ENCODE measurements at places on chromosomes 6 and 20.
A peak's percentile ranks its signal among the peaks of the same experiment; 100 is the strongest.

DNA sequence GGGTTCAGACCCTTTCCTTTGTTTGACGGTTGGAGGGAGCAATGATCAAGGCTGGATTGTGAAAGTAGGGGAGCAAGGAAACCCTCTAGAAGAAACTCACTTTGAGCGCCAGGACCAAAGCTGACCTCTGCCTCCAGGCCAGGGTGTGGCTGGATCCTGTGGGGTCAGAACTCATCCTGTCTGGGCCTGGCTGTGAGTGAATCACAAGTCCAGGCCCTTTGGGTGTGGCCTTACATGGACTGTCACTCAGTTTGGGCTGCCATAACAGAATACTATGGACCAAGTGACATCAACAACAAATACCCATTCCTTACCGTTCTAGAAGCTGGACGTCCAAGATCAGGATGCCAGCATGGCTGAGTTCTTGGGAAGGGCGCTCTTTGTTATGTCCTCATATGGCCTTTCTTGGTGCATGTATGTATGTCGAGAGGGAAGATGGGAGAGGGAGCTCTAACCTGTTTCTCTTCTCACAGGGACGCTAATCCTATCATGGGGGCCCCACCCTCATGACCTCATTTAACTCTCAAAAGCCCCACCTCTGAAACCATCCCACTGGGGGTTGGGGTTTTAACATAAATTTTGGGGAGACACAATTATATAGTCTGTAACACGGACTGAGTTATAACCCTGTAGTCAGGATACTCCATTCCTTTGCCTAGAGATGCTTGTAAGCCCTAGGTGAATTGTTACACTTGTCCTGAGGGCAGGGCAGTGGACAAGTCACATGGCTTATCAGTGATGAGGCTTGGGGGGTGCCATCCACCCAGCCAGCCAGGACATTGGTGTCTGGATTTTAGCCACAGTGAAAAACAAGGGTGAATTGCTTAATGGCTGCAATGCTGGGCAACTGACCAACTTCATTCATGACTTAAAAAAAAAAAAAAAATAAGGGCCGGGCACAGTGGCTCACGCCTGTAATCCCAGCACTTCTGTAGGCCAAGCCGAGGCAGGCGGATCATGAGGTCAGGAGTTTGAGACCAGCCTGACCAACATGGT, 80.0 kb downstream of the TRMT11 start:
- no peak for DNase-seq

GRCh38 chr20:57270204-57270984, 4.0 kb upstream of the BMP7 start:
- no peak for DNase-seq

DNA sequence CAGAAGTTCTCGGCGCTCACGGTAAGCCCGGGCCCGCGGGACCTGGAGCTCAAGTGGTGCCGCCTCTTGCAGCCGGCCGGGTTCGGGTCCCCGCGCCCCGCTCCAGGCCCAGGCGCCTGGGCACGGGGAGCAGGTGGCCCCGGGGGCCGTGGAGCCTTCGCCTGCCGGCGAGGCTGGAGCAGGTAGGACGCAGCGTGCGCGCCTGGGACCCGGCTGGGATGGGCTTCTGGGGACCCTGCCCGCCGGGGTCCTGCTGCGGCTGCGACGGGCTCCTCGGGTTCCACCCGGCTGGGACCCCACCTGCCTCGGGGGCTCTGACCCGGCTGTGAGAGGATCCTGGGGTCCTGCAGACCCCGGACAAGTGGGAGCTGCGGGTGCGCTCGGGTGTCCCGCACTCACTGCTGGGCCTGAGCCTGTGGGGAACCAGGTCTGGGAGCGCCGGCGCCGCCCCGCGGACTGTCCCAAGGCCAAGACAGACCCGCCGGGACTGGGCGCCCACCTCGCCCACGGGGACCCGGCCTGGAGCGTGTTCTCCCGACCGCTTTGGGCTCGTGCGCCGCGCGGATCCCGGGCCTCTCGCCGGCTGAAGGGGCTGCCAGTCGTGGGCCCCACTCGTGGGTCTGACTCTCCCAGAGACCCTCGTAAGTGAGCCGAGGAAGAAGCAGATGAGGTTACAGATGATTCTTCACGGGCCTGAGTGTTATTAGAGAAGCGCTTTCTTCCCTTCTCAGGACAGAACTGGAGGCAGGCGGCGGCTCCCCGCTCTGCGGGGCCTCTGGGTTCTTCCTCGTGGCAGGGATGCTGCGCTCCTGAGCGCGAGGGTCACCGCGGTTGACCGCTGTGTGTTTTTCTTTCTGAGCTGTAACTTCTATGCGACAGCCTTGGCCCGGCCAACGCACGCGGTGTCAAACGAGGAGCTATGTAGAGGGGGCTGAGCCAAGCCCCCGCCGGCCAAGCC, 729 bp downstream of the SMOC2 start:
- no peak for DNase-seq

- no peak for DNase-seq
These were observed 263.3 kb downstream of the SOX4 start for GRCh38 chr6:21856844-21857243.

DNA sequence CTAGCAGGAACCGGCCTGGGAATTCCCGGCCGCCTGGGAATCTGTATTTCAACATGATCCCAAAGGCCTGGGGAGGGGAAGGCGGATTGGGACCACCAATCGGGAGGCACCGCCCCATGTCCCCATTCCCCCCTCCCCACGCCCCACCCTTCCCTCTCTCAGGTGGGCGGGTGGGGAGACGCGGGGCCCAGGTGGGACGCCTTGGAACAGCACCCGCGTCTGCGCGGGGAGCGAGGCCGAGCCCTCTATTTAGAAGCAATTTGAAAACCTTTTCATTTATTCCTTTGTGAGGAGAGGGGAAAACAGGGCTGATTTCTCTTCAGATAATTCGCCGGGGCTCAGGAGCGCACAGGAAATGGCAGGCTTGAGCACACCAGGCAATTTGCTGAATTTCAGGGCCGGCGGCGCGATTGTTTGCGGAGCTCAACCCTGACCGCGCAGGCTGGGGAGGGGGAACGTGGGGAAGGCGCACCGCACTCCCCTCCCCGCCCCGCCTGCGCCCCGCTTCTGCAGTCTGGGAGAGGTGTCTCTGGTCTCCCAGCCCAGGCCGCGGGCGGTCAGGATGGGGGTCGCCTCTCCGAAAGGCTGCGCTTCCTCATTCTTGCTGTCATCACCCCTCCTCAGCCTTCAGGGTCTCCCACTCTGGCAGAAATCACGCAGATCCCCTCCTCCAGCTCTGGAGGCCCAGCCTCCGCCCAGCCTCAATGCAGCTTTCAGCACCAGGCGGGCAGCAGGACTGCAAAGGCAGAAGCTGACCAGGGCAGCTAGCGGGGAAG, 170.0 kb downstream of the GRM4 start:
- peak; percentile 27 for DNase-seq

DNA sequence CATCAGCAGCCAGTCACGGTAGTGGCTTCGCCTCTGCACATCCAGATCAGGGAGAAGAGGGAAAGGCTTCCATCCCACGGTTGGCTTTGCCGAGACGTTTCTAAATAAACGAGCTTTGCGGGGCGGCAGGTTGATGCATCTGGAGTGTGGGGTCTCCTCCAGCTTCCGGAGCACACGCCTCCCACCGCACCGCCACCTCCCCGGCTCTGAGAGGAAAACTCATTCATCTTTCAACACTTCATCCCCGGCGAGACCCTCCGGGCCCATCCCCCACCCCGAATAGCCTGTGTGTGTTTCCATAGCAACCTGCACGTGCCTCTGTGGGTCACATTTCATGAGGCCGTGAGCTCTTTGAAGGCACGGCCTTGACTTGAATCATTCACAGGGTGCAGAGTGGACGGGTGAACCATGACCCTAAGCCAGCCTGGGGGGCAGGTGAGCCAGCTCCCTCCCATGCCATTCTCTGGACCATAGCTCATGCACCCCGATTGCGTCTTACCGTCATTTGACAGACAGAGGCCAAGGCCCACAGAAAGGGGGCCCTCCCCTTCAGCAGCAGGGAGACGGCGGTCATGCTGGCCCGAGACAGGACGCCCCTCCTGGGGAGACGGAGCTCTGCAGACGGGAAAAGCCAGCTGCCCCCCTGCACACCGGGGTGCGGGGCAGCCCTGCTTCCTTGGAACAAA, 16.2 kb upstream of the CHRNA4 start:
- DNase-seq: no peak

All from activated CD4-positive, CD25-positive, alpha-beta regulatory T cell treated with anti-CD3 and anti-CD28 coated beads, Interleukin-2, amount 50 U/mL, for 72 hours (primary cell).